ENCODE measurements at places on chromosomes 2 and 18. TPM values are rescaled to one million over a fixed set of nuclear protein-coding genes. Genes with fewer than 3 reads are reported as not detected.

DNA sequence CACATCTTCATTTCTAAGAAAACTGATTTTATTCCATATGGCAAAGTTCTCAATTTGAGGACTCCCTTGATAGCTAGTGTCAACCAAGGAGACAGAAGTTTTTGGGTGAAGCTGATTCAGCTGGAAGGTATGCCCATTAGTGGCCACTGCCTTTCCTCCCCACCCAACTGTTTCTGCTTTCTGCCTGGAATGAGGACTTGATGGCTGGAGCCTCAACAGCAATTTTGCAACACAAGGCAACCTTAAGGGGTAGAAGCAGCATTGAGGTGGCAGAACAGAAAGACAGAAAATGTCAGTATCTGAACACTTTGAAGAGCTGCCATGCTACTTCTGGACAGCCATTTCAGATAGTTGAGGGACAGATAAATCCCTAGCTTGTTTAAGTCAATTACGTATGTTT is 47.0 kb downstream of the INHBB start:
- no peaks in the 10 kb centered on the region for H3K4me1 ChIP-seq
- no peaks in the 10 kb centered on the region for H3K36me3 ChIP-seq
- H3K4me3 ChIP-seq: no peak overlapping the region
- H3K27me3 ChIP-seq: peaks cover 25% of the 10 kb centered on the region

DNA sequence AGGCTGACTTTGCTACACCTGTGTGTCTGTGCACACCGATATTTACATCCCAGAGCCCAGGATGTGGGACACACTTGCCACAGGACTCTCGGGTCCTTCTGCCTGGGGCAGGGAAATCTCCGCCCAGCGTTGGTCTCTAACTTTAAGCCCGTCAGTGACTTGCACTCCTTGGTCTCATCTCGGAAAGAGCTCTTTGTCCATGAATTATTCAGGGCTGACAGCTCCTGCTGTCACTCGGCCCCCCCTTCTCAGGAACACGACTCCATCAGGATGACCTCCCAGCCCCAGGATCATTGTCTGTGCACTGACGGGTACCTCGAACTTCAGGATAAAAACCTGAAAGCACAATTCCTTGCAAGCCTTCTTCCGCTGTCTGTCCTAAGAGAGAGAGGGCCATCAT is 26.6 kb downstream of the PLB1 start:
- no peak overlapping the region for H3K27ac ChIP-seq
- peaks cover 51% of the 10 kb centered on the region for H3K27me3 ChIP-seq
- H3K4me3 ChIP-seq: no peak overlapping the region
- DNase-seq: no peak

PAIP2B gene
- total RNA-seq: 23.9 TPM

- no peak overlapping the region for H3K4me3 ChIP-seq
- H3K4me1 ChIP-seq: peaks cover 9% of the 10 kb centered on the region
- no peak for DNase-seq
- peaks cover 5% of the 10 kb centered on the region for H3K36me3 ChIP-seq
- peaks cover 4% of the 10 kb centered on the region for H3K27me3 ChIP-seq
These were observed 21.0 kb upstream of the MCFD2 start for GRCh38 chr2:46936566-46936965.

GRCh38 chr2:230864122-230864604 is 579 bp upstream of the ITM2C start:
- peak overlapping the region; percentile 95 for H3K4me3 ChIP-seq

DNA sequence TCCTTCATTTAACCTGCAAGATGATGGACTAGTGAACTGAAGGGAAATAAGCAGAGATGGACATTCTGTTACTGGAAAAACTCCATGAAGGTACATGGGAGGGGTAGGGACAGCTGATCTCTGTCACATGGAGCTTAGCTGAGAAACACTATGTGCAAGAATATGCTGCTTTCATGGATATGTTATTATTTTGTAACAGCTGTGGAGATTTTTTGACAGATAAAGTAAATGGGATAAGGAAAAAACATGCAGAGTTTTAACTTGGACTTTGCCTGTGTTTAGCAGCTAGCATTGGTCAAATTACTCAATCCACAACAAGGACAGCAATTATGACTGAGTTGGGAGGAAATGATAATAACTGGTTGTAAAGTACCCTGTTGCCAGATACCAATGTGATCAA is 28.7 kb upstream of the HNRNPA3 start:
- peaks cover 9% of the 10 kb centered on the region for H3K4me1 ChIP-seq
- DNase-seq: no peak
- H3K4me3 ChIP-seq: no peak overlapping the region

CIB4 gene
- not detected for total RNA-seq

GRCh38 chr18:3683483-3683882 is 233.5 kb downstream of the TGIF1 start:
- H3K4me3 ChIP-seq: no peak overlapping the region
- no peak for DNase-seq
- peaks cover 6% of the 10 kb centered on the region for H3K36me3 ChIP-seq
- no peaks in the 10 kb centered on the region for H3K27me3 ChIP-seq
- H3K4me1 ChIP-seq: peaks cover 4% of the 10 kb centered on the region

SERPINB10 gene
- total RNA-seq: not detected

SLC4A5 gene
- 5.9 TPM for total RNA-seq

TEX44 gene
- total RNA-seq: not detected

DNA sequence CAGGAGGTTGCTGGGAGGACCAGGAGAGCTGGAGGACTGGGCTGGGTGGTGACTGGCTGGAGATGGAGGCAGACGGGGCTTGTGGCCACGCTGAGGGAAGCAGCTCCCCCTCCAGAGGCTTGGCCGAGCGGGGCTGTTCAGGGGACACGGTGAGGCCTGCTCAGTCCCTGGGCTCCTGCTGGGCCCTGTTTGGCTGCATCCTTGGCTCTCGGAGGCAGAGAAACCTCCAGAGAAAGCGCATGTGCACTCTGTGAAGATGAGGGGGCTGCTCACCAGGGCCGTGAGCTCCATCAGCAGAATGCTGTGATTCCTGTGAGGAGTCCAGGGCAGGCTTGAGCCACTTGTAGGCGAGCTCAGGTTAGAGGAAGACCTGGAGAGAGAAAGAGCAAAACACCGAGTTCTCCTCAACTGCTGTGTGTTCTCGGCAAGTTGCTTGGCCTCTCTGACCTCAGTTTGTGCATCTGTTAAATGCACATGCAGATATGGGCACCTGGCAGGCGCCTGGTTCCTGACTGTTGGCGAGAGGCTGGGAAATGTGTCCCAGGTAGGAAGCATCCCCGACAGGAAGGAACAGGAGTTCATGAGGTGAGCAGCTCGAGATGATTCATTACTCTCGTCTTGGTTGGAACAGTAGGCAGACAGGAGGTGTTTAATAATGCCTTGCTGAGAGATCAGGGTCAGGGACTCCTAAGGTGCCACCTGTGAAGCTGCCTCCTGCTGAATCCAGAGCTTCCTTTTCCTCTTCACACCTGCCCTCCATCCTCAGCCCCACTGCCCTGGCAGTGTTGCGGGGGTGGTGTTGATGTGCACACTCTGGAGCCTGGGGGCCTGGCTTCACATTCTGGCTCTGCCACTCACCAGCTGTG is 941 bp downstream of the ZAP70 start:
- peaks cover 38% of the 10 kb centered on the region for H3K4me1 ChIP-seq
- no peak for DNase-seq
- no peaks in the 10 kb centered on the region for H3K27me3 ChIP-seq
- peaks cover 2% of the 10 kb centered on the region for H3K36me3 ChIP-seq
- H3K27ac ChIP-seq: peak overlapping the region; percentile 80

GRCh38 chr2:60957643-60958042 is 59.9 kb upstream of the PEX13 start:
- no peak overlapping the region for H3K4me3 ChIP-seq
- no peak overlapping the region for H3K27ac ChIP-seq
- H3K36me3 ChIP-seq: peaks cover 7% of the 10 kb centered on the region

DNA sequence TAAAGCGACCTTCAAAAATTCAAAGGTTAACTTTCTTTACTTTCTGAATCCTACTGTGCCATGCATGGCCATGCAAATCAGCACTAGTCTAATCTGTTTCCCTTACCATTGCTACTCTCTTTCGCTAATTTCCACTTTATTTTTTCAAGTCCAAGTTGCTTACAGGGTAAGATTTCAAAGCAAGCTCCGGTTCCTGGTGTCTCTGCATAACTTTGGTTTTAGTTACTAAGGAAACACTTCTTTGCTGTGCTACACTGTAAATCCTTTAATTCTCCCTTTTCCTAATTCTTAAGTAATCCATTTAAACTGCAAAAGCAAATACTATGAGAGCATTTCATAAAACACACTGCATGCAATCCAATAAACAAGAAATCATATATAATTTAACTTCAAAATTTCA is 383.5 kb upstream of the LYPD1 start:
- peaks cover 10% of the 10 kb centered on the region for H3K27me3 ChIP-seq
- H3K4me1 ChIP-seq: no peaks in the 10 kb centered on the region
- no peak overlapping the region for H3K27ac ChIP-seq
- DNase-seq: no peak

TFCP2L1 gene
- 0.78 TPM for total RNA-seq

FER1L5 gene
- 1.0 TPM for total RNA-seq

- peaks cover 6% of the 10 kb centered on the region for H3K27me3 ChIP-seq
- H3K4me3 ChIP-seq: no peak overlapping the region
- no peak for DNase-seq
- no peaks in the 10 kb centered on the region for H3K4me1 ChIP-seq
- no peaks in the 10 kb centered on the region for H3K36me3 ChIP-seq
- no peak overlapping the region for H3K27ac ChIP-seq
These were observed 139.4 kb downstream of the ASB1 start for GRCh38 chr2:238566001-238566645.

FAM124B gene
- not detected for total RNA-seq

DNA sequence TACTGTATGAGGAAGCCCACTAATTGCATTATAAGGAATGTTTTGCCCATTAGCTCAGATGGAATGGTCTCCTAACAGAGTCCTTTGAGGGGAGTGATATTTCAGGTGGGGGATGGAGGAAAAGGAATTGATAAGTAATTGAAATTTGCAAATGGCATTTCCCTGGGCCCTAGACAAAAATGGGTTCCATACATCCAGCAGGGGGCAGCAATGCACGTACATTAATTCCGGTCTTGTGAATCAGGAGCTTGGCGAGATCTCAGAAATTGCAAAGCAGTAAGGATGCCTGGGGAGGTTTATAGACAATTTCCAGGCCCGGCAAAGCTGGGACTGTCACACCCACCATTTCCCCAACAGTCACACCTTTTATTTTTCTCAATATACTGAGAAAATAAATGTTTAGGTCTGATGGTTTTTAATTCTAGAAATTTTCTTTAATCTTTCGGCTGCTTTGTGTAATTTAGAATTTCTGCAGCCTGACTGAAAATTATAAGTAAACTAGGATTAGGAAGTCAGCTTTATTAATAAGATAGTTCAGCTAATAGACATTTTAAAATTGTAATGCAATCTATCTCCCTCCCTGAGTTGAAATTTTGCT is 122.8 kb downstream of the LYPD1 start:
- no peaks in the 10 kb centered on the region for H3K36me3 ChIP-seq
- H3K4me3 ChIP-seq: no peak overlapping the region
- peaks cover 10% of the 10 kb centered on the region for H3K4me1 ChIP-seq

DNA sequence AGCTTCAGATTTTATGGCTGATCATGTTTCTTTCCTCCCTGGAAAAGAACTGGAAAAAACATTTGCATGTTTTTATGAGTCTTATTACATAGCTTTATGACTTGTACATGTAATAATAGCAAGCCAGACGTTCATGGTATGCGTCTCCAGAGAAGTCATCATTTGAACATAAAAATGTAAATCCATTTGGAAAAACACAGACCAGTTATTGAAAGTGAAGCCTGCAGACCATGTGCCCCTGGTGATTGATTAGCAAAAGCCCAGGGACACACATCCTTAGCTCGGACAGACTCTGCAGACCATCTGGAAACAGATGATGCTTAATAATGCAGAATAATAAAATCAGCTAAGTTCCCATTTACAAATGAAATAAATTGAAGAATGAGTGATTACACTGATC is 283.1 kb downstream of the TDRD15 start:
- H3K4me1 ChIP-seq: peaks cover 4% of the 10 kb centered on the region
- H3K36me3 ChIP-seq: no peaks in the 10 kb centered on the region
- no peak for DNase-seq
- no peak overlapping the region for H3K27ac ChIP-seq

DNA sequence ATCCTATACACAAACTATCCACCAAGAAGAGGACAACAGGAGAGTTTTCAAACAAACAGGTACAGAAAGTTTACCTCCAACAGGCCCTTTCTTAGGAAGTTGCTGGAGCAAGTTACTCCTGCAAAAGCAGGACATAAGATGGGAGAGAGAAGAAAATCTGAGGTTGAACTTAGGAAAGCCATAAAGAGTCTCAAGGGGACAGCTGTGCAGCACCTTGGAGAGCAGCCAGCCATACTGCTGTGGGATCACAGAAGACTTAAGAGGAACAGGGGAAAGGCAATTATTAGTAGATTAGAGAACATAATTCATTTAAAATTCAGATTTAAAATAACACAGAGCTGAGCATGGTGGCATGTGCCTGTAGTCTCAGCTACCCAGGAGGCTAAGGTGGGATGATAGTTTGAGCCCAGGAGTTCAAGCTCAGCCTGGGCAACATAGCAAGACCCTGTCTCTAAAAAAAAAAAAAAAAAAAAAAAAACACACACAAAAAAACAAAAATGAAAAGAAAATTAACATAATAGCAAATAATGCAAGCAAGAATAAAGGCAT is 148.1 kb upstream of the SIX3 start:
- peak; percentile 32 for DNase-seq
- H3K27me3 ChIP-seq: peaks cover 31% of the 10 kb centered on the region
- H3K4me3 ChIP-seq: no peak overlapping the region
- H3K36me3 ChIP-seq: no peaks in the 10 kb centered on the region
- no peak overlapping the region for H3K27ac ChIP-seq
- no peaks in the 10 kb centered on the region for H3K4me1 ChIP-seq

DNA sequence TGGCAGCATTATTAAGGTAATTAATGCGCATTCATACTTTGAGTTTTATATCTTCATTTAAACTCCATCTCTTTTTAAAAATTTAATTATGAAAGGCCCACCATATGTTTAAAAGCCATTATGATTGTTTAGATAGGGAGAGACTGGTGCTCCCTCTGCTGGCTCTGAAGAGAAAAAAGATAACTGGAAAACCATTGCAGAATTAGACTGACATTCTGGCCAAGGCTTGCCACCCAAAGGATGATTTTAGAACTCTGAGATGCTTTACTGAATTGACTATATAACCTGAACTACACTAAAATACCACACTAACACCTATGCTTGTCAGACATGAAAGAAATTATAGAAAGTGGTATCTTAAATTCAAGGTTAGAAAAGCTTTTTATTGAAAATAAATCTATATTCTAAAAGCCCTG is 127.6 kb upstream of the SPOPL start:
- no peak for DNase-seq
- H3K36me3 ChIP-seq: peaks cover 2% of the 10 kb centered on the region
- H3K27ac ChIP-seq: no peak overlapping the region
- no peaks in the 10 kb centered on the region for H3K4me1 ChIP-seq

GRCh38 chr2:112310906-112311305 is 35.5 kb downstream of the ZC3H6 start:
- no peak overlapping the region for H3K4me3 ChIP-seq
- peaks cover 3% of the 10 kb centered on the region for H3K36me3 ChIP-seq
- H3K27me3 ChIP-seq: no peaks in the 10 kb centered on the region
- H3K4me1 ChIP-seq: no peaks in the 10 kb centered on the region
- no peak for DNase-seq

- no peak overlapping the region for H3K27ac ChIP-seq
- H3K4me1 ChIP-seq: peaks cover 1% of the 10 kb centered on the region
- DNase-seq: no peak
- H3K4me3 ChIP-seq: no peak overlapping the region
- H3K27me3 ChIP-seq: peaks cover 6% of the 10 kb centered on the region
These were observed 83.4 kb upstream of the TXNDC2 start for GRCh38 chr18:9802175-9803062.

Measured in progenitor cell of endocrine pancreas (in vitro differentiated cells).